Activated T-helper 1 cell treated with anti-CD3 and anti-CD28 coated beads, Interleukin-12 subunit alpha, Interleukin-12 subunit beta, Interleukin-2, Interleukin-4 antibody, amounts not matched to agents 30 ng/mL and 10 ng/mL and 1 ng/mL, durations not matched to agents 14 hours and 24 hours and 36 hours (primary cell): ENCODE measurements at places on chromosomes 7 and 10.

DNA sequence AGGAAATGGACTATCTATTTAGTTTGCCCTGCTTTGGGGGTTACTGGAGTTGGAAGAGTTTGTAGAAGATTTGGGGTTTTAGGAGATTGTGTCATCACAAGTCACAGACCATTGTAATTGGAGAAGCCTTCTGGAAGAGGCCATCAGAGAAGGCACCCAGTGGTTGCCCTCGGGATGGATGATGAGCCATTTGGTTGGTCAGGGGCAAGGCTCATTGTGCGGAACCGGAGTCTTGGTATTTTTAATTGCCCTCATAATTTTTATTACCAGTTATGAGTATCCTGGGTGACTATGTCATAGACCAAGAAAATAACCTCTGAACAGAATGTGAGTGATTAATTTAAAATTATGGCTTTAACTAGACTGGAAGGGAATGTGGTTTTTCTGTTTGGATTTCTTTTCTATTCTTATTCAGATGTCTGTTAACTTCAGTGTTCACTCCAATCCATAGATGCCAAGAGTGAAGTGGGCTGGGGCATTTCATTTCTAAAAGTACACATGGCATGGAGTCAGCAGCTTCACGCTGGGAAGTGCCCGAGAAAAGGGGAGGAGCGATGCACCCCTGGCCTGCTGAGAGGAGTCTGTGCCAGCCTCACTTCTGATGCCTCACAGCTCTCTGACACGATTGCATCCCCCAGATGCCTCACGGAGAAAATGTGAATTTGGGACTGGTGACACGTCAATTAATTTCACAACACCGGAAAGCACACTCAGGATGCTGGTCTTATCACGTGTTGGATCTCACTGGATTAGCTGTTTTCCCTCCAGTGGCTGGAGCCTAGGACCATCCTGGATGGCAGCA is 225.6 kb upstream of the IGFBP3 start:
- DNase-seq, result no peak

DNA sequence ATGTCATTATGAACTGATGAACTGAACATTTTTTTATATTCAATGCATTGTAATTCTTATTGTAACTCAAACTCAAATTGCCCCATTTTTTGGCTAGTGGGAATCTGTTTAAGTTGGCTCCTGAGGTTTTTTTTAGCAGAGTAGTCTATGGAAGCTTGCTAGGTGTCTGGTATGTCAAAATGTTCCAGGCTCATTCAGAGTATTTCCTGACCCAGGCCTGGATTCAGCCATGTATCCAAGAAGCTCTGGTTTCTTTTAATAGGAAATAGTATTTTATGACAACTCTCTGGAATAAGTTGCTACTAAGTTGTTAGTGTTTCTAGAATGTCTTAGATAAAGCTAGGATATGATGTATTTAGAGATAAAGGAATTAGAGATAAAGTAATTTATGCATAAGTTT is 288.0 kb downstream of the ARL4A start:
- DNase-seq, result no peak

DNA sequence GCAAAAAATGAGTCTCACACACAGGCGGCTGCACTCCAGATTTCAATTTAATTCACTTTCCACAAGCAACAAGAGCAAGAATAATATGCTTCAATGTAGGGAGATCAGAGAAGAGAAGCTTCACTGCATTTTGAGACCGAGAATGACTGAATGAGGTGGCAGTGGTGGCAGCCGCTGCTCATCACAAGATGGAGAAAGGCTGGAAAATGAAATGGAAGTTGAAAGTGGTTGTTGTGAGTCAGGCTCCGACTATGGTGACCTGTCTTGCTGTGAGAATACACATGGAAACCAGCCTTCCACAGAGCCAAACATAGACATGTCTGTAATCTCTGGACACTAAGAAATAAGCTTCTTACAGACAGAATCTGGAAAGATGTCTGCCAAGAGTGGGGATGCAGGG is 499.6 kb upstream of the LRRN3 start:
- no peak for DNase-seq

GRCh38 chr7:90605055-90605454 is 8.9 kb downstream of the CDK14 start:
- no peak for DNase-seq

- DNase-seq, result no peak
Measured at GRCh38 chr10:31128536-31128935, 96.9 kb upstream of the ZNF438 start.

DNA sequence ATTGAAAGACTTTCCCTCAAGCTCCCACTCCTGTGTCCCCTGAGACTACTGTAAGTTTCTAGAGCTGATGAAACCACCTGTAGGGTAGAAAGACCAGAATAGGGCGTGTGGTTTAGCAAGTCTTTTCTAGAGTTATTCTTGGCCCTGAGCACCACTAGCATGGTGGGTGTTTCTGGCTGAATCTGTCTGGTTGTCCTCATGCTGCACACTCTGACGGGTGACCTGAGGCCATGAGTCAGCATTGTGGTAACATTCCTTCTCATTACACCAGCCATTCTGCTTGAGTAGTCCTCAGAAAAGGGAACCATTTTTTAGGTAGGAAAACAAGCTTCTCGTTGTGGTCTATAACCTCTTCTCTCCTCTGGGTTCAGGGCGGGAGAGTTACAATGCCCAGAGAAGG is 250.3 kb downstream of the SNX13 start:
- no peak for DNase-seq

GRCh38 chr7:80847895-80848294 is 71.0 kb downstream of the SEMA3C start:
- no peak for DNase-seq

DNA sequence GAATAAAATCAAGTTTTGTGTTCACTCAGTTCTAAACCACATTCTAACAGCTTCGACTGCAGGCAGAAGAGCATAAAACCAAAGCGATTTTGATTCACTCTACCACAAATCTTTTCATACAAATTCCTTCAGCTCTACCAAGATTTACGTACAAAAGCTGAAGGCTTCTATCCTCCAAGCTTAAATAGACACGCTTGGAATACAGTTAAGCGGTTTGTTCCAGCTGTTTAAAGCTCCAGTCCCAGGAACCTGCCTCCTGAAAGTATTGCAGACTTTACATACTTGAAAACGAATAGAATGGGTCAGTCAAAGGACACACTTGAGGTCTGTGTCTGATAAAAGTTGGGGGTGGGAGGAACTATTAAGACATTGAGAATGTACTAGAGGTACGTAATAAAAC is 102.9 kb downstream of the MPP7 start:
- DNase-seq, result no peak

DNA sequence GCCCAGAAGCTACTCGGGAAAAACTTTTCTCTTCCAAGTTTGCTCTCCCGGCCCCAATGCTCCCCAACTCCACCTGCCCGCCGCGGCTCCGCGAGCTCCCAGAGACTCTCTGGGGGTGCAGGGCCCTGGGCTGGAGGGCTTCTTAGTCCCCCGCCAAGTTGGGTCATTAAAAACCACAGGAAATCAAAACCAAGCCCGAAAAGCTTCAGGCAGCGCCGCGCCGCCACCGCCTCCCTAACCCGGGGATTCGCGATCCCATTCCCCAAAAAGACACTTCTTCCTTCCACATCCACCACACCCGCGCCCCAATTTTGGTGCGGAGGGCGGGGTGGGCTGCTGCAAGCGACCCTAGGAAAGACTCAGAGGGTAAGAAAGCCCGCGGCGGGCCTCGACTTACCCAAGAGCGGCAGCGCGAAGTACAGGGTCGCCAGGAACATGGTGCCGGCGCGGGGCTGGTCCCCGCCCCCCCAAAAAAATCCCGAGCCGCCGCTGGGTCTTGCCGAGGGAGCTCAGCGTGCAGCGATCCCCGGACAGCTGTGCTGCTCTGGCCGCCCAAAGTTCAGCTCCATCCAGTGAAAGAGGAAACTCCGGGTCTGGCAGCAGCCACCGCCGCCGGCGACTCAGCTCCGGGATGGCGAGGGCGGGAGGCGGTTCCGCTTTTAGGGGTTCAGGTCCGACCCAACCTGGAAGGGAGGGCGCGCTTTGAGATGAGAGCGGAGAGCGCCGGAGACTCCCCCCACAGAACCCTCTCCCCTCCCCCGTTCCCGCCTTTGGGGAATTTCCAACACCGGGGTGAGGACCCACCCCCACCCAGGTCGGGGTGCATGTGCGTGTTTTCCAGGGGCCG is 1.2 kb downstream of the GFRA1 start:
- no peak for DNase-seq

DNA sequence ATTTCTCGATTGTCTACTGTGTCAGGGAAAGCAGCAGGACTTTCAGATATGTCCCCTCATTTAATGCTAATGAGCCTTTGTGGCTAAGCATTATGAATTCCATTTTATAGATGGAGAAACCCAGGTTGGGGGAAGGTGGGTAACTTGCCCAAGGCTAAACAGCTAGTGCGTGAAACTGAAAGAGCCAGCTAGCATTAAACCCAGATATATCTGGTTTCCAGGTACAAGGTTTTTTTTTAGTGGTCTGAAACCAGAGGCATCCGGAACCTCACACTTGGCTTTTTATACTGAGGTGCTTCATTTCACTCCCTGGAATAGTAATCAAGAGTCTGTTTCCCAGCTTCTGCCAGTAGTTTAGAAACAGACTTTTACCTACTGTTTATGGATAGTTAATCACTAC is 694.8 kb downstream of the PHTF2 start:
- DNase-seq, result no peak

DNA sequence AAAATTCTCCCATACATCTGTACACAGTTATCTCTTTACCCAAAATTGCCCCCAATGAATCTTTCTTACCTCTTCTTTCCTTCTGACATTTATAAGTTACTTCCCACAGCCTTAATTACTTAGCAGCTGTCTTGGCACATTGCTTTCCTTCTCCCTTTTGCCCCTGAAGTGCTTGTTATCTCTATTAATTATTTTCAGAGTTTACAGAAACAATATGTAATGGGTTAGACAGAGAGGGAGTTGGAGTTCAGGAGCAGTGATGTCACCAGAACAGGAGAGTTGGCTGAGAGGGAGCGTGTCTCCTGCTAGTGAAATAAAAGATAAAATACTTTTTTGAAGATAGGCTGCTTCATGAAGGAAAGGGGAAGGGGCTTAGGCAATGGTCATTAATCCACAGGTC is 57.4 kb downstream of the ITGB8 start:
- DNase-seq, result no peak

DNA sequence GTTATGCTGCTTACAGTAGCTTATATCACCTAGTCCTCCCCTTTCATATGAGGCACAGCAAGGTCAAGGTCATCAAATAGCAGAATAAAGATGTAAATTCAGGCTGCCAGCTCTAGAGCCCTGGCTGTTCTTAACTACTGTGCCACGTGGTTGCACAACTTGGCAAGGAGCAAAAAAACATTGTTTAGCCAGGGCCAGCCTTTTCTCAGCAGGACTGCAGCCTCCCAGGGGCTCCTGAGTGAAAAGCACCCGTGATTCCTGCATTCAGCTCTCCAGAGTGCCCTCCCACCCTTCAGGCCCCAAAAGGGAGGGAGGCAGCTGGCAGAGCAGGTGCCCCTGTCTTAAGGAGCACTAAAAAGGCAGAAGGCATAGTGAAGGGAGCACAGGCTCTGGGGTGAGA is 31.8 kb upstream of the TM9SF3 start:
- DNase-seq, result no peak

GRCh38 chr7:156614434-156615264 is 25.9 kb upstream of the RNF32 start:
- DNase-seq, result no peak

- no peak for DNase-seq
Measured at GRCh38 chr7:3080106-3080505, 36.4 kb upstream of the CARD11 start.

GRCh38 chr7:82629583-82629982 is 186.0 kb upstream of the CACNA2D1 start:
- DNase-seq, result no peak

GRCh38 chr7:82444220-82444909 is 788 bp upstream of the CACNA2D1 start:
- no peak for DNase-seq

GRCh38 chr10:125662584-125662983 is 20.4 kb downstream of the TEX36 start:
- no peak for DNase-seq

- no peak for DNase-seq
Measured at GRCh38 chr10:111593578-111593977, 516.7 kb downstream of the ADRA2A start.

- DNase-seq, result no peak
Measured at GRCh38 chr7:44631458-44632115, 25.2 kb downstream of the OGDH start.

GRCh38 chr10:17607603-17608332 is 9.4 kb downstream of the HACD1 start:
- no peak for DNase-seq

DNA sequence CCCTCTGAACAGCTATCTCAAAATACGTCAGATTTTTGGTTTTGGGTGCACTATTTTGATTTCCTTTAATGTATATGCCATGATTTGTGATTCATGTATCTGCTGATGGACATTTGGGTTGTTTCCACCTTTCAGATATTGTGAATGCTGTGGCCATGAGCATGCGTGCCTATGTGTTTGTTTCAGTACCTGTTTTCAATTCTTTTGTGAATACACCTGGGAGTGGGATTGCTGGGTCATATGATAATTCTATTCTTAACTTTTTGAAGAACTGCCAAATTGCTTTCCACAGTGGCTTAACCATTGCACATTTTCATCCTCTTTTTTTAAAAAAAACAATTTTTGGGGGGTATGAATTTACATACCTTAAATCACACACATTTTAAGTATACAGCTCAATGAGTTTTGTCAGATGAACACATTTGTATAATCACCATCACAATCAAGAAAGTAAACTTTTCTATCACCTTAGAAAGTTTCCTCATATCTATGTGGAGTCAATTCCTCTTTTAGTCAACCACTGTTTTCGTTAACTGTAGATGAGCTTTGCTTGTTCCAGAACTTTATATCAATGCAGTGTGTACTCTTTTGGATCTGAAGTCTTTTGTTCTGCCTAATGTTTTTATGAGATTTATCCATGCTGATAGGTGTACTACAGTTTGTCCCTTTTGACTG is 36.9 kb downstream of the CYP26A1 start:
- DNase-seq, result no peak

- DNase-seq, result no peak
Measured at GRCh38 chr10:116274064-116274904, 1.3 kb upstream of the GFRA1 start.

DNA sequence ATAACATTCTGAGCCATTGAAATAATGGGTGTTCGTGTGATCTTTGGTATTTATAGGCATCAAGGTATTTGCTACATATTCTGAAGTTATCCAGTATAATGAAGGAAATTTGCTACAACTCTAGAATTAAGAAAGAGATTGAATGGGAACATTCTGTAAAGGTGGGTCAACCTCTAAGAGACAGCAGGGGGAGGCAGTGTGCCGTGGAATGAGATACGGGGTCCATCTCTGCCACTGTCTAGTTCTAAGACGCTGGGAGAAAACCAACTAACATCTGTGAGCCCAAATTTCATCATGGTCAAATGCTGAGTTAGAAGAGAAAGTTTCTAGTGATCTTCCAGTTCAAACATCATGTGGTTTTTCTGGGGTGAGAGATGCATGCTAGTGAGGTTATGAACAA is 368.9 kb downstream of the SORCS1 start:
- no peak for DNase-seq

GRCh38 chr10:116587878-116588591 is 2.7 kb upstream of the PNLIPRP1 start:
- no peak for DNase-seq

GRCh38 chr10:132508581-132509443 is 28.8 kb upstream of the INPP5A start:
- DNase-seq, result no peak

GRCh38 chr7:143281529-143281928 is 3.2 kb upstream of the TMEM139 start:
- no peak for DNase-seq
